ENCODE measurements at places on chromosomes 3 and 15.

DNA sequence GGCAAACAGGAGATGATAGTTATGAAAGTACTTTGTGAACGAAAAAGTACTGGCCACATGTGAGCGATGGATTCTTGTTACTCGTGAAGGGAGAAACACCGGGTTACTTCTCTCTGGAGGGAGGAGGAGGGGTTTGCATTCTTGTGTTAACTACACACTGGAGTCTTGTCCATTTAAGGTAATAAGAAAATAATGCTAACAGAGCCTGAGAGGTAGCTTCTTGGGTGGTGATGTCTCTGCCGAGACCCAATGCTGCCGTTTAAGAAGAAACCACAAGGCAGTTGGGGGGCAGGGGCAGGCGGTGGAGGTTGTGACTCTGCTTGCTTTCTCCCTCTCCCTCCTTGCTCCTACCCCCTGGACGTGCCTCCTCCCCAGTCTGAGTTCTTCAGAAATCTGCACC lies 100.9 kb upstream of the ROPN1 start:
- no peak for DNase-seq

DNA sequence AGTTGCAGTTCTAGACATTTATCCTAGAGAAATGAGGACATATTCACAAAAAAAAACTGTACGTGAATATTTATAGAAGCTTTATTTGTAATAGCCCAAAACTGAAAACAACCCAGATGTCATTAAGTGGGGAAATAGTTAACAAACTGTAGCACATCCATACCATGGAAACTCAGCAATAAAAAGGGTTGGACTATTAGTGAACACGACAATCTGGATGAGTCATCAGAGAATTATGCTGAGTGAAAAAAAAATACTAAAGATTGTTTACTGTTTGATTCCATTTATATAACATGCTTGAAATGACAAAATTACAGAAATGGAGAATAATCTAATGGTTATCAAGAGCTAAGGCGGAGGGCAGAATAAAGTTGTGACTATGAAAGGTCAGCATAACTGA lies 59.5 kb downstream of the CPA3 start:
- no peak for DNase-seq

GRCh38 chr3:184526088-184526433 lies 35.5 kb upstream of the EPHB3 start:
- no peak for DNase-seq

DNA sequence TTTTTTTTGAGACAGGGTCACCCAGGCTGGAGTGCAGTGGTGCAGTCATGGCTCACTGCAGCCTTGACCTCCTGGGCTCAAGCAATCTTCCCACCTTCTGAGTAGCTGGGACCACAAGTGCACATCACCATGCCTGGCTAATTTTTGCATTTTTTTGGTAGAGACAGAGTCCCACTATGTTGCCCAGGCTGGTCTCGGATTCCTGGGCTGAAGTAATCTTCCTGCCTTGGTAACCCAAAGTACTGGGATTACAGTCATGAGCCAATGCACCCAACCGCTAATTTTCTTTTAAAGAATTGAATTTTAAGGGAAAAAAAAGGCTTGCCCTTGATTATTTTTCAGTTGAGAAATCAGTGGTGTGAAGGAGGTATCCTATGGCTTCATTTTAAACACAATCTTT lies 334.0 kb downstream of the SOX2 start:
- DNase-seq, result no peak
